T-helper 22 cell (primary cell): ENCODE measurements at places on chromosomes 1 and 21.

DNA sequence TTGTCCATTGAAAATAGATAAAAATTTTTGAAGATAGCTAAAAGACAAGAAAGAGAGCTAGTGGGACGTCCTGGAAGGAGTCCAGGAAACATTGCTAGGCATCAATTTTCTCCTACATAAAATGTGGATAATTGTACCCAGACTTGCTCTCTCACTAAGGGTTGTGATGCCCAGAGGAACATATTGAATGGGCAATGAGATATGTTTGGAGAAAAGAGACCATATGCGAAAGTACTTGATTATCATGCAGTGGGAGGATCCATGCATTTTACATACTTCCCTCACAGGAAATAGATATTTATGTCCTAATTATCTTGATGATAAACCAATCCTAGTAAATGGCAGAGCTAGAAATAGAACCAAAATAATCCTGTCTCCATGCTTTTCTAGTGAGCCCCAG, 108.4 kb upstream of the TNR start:
- no peak for DNase-seq

- DNase-seq, result no peak
Observed at GRCh38 chr21:44708866-44709425, 2.4 kb downstream of the TSPEAR start.

DNA sequence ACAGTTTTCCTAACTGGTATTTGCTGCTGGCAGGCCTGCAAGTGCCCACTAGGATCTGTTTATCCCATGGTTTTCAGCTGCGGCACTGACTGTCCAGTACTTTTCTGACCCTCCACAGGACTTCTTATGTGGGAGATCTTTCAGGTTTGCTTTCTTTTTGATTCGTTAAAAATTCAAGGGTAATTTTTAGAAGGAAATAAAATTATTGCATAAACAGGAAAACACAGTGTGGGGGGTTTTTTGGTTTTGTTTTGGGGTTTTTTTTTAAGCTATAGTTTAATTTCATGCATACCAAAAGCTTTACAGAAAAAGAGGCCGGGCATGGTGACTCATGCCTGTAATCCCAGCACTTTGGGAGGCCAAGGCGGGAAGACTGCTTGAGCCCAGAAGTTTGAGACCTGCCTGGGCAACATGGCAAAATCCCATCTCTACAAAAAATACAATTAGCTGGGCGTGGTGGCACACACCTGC, 3.6 kb downstream of the NIBAN1 start:
- DNase-seq, result no peak

- DNase-seq, result no peak
Observed at GRCh38 chr1:198160222-198160621, 3.4 kb downstream of the NEK7 start.

- DNase-seq, result no peak
Observed at GRCh38 chr21:31201548-31201947, 142.5 kb downstream of the TIAM1 start.
